GM19239 (cell line): ENCODE measurements at places on chromosomes 13 and 19.

GRCh38 chr13:112175162-112176075 is 108.5 kb downstream of the SOX1 start:
- DNase-seq = no peak

DNA sequence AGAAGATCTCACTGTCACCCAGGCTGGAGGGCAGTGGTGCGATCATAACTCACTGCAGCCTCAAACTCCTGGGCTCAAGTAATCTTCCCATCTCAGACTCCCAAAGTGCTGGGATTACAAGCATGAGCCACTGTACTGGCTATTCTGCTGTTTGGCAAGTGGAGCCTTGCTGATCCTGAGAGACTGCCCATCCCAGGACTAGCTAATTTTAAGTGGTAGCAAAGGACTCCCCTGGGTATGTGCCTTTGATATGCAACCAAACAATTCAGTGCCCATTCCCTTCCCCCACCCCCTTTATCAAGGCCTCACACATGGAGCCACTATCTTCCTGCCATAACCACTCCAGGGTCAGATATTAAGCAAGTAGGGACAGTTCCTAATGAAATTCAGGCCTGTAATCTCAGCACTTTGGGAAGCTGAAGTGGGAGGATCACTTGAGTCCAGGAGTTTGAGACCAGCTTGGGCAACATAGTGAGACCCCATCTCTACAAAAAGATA is 17.0 kb upstream of the ZNF460 start:
- DNase-seq = no peak

DNA sequence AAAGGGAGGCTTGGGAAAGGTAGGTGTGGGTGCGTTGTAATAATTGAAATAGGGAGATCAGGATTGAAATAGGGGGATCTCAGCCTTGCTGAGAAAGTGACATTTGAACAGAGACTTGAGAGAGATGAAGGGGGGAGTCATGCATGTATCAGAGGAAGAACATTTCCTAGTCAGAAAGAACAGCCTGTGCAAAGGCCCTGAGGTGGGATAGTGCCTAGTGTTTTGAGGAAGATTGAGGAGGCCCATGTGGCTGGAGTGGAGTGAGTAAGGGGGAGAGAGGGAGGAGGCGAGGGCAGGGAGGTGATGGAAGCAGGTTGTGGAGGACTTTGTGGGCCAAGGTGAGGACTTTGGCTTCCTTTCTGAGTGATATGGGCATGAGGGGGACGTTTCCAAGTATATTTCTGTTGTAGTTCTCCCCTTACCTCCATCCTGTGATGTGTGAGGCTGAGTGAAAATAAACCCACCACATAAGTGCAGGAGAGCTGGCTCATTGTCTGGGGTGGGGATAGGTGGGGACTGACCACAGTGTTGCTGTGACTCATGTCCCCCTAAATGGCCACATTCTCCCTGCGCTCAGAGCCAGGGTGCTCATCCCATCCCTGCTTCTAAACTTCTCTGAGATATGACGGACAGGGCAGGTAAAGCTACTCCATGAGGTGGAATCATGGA is 17.8 kb downstream of the ACTL9 start:
- no peak for DNase-seq

GRCh38 chr13:20390526-20391175 is 135.0 kb downstream of the CRYL1 start:
- DNase-seq = no peak

DNA sequence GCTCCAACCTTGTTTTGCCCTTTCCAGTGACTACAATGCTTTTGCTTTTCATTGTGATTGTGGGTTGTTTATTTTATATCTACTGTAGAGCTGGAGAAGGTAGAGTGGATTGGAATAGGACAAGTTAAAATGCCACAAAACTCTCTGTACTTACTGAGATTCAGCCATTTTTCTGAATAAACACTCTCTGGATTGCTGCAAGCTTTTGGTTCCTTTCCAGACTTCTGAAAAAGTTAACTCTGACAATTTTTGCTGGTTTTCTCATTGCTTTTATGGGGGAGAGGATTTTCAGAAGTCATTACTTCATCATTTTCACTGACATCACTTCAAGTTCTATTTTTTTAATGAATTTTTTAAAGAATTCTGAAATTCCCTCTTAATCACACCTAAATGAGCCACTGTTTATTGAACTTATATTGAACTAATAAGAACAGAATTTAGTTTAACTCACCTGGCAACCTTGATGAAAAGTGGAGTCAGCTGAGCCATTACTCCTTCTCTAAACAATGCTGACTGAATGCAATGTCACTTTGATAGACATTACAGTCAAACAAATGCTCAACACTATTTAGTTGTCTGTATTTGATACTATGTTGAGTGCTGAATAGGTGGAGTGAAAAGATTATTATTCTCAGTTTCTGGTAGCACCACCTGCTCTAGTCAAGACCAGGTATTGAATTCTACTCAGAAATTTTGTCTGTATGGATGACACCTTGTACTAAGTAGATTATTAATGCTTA is 303.5 kb downstream of the DLEU7 start:
- no peak for DNase-seq

DNA sequence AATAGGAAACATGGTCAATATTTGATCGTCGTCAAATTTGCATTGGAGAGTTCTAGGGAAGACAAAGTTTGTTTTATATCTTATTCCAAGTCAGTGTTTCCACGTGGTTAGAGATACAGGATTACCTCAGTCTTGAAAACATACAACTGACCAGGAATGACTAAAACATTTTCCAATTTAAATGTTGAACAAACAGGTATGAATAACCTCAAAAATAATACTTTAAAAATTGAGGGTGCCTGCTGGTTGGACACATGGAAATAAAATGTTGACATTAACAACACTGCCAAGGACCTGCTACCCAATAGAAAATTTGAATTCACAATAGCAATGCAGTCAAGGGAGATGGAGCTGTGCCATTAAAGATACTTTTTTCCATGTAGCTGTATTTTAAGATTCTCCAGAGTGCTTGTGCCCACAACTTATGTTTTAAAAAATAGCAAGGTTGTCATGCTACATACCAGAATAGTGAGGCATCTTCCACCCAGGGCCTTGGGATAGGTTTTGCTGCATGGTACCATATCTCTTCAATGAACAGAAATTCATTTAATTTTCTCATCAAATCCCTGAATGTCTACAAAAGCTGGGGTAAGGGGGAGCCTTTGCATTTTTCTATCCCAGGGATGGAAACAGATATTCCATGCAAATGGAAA is 260.8 kb downstream of the EFNB2 start:
- DNase-seq = no peak

GRCh38 chr13:98889419-98890085 is 88.3 kb downstream of the DOCK9 start:
- DNase-seq = no peak
